Effector memory CD8-positive, alpha-beta T cell (primary cell): ENCODE measurements at places on chromosomes 3 and 15.

DNA sequence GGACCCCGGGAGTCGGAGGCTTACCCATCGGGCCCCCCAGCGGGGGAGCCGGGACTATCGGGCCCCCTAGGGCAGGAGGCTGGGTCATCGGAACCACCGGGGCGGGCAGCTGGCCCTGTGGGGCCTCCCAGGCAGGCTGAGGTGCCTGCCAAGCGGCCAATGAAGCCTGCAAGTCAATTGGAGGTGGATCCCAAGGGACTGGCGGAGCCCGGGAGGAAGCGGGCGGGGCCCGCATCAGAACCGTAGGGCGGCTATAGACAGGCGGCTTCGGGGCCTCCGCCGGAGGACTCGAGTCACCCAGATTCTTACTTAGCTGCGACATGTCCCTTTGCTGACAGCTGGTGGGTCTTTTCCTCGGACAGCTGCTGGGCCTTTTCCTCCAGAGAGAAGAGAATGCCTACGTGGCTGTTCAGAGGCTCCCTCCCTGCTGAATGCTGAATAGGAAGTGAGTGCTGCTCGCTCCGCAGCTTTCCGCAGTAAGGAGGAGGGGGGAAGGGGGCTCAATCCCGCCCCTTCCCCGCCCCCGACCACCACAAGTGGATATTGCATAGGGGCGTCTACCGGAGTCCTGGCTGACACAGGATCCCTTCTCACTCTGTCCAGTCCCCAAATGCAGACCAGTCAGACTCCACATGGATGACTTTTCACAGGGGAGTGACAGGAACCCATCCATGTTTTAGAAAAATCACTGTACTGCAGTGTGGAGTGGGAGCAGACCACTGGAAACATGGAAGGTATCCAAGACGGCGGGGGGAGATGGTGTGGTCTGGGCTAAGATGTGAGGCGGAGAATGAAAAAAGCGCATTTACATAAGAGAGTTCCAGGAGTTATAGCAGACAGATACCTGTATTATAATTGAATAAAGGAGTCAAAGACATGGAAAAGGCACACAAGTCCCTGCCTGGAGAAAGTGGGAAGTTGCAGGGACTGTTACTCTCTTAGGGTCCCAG, at the start of gene MAGEL2:
MAGEL2 (minus strand) TSS at position 447 of the 950 bp plus-strand sequence; CDS start at position 322, 125 bp downstream.
- no peak for DNase-seq

DNA sequence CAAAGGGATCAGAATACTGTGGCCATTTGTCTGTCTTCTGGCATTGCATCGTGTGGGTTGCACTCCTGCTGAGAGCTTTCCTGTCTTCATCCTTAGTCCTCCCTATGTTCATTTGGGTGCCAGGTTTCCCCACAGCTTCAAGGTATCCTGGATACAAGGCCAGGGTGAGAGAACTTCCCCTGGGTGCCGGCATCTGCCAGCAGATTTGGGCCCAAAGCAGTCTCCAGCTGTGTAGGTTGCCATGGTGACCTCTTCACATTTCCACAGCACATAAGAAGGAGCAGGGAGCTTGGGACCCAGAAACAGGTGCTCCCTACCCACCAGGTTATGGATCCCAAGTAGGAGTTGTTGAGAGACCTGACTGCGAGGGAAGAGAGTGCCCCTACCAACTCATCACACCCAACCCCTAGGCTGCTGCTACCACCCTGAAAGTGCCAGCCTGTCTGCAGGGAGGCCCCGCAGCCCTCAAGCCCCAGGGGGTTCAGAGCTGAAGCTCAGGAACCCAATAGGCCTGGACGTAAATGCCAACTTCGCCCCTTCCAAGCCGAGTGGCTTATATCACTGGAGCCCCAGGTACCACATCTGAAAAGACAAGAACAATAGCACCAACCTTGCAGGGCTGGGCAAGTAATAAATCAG, 19.9 kb downstream of the TTC21A start:
- DNase-seq, result no peak

GRCh38 chr3:150140614-150141321, 170.1 kb upstream of the PFN2 start:
- DNase-seq, result no peak

GRCh38 chr3:107604057-107604822, 81.5 kb downstream of the BBX start:
- DNase-seq, result no peak

GRCh38 chr3:131735116-131735515, 232.3 kb upstream of the MRPL3 start:
- DNase-seq, result no peak

DNA sequence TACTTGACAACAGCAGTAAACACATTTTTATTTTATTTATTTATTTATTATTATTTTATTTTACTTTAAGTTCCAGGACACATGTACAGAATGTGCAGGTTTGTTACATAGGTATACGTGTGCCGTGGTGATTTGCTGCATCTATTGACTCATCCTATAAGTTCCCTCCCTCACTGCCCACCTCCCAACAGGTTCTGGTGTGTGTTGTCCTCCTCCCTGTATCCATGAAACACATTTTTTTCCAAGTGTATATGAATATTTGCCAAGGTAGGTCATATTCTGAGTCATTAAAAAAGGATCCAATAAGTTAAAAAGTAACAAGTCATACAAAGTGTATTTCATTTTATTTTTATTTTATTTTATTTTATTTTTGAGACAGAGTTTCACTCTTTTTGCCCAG, 567.3 kb upstream of the KCNMB2 start:
- no peak for DNase-seq

- DNase-seq, result peak; percentile 81
These were observed at the start of the genes BBS4 and HIGD2B for GRCh38 chr15:72685925-72686794. BBS4 (plus strand) TSS chr15:72686207; CDS start chr15:72686228, 21 bp downstream. HIGD2B (minus strand) TSS chr15:72686182; CDS start chr15:72676374, 9,808 bp downstream.

- no peak for DNase-seq
These were observed 121.3 kb downstream of the THRB start for GRCh38 chr3:24373198-24373959.
